Ammon's horn (tissue), 1 donor: ENCODE measurements at places on chromosomes 12 and 14.

GRCh38 chr14:93683226-93683625 is 105.1 kb downstream of the PRIMA1 start:
- DNase-seq: no peak

DNA sequence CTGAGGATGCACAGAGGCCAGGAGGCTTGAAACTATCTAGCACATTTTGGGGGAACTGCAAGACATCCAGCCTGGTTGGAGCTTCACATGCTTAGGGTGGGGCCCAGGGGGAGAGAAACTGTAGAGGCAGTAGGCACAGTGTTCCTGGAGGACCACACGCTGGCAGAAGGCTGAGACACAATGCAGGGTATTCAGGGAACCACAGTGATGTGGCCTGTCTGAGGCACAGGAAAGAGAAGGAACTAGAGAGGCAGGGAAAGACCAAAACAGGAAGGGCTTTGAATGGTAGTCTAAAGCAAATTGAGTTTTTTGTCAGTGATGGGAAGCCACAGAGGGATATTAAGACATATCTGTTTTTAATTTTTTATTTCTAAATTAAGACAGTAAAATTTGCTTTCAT is 100.2 kb upstream of the PRICKLE1 start:
- DNase-seq: no peak

- no peak for DNase-seq
Observed at GRCh38 chr14:86217523-86217922, 687.6 kb downstream of the FLRT2 start.

- no peak for DNase-seq
Observed at GRCh38 chr14:70904373-70904772, 2.9 kb upstream of the PCNX1 start.

DNA sequence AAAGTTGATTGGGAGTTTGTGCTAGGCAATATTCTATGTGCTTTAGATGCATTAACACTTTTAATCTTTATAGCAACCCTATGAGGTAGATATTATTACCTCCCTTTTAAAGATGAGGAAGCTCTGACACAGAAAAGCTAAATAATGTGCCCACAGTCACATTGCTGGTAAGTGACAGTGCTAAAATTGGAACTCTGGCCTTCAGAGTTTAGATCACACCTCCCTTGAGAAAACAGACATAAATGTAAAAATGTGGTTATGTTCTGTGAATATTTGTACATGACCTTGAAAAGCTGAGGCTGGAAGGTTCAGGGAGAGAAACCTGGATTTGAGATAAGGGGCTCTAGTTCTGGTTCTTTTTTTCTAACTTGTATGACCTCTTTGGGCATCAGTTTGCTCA is 1.9 kb downstream of the ABHD4 start:
- no peak for DNase-seq
